ENCODE measurements at places on chromosomes 13 and 19.

DNA sequence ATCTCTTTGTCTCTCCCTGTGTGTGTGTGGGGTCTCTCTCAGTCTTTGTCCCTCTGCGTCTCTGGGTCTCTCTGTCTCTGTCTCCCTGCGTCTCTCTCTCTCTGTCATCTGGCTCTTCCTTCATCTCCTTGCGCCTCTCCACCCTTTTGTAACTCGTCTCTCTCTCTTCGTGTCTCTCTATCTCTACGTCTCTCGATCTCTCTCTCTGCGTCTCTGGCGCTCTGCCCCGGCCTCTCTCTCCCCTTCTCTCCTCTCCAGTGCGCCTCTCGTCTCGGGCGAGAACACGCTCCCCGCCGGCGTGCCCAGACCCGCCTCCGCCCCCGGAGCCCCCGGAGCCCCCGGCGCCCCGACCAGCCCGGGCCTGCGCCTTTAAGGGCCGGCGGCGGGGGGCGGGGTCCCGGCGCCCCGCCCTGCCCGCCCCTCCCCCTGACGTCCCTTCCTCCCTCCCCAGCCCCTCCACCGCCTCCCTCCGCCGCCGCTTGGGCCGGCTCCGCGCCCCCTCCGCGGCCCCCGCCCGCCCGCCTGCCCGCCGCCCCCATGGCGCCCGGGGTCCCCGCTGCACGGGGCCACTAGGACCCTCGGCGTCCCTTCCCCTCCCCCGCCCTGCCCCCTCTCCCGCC lies at the start of gene MARK4:
Gene MARK4, plus strand, starts transcription at position 440 of the 620 bp plus-strand sequence. CDS start 318 bp downstream, outside the sequence.
- peak; percentile 51 for ATAC-seq

GRCh38 chr19:35081201-35081600 lies 34.4 kb upstream of the FXYD3 start:
- ATAC-seq = no peak

DNA sequence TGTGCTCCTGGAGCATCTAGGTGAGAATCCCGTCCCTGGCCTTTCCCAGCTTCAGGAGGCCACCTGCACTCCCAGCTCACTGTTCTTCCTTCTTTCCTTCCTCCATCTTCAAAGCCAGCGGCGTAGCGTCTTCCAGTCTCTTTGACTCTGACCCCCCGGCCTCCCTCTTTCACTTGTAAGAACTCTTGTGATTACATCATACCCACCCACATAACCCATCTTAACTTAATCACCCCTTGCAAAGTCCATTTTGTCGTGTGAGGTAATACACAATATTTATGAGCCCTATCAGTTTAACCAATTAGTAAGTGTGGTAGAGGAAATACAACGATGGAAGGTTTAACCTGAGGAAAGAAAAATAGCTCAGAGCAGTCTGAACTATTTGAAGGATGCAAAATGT lies 4.6 kb upstream of the CDC16 start:
- ATAC-seq = no peak

- ATAC-seq = peak; percentile 13
These were observed 603 bp downstream of the TM9SF2 start for GRCh38 chr13:99501848-99502301.

- peak; percentile 62 for ATAC-seq
These were observed 174.5 kb downstream of the USP12 start for GRCh38 chr13:26996965-26997752.

DNA sequence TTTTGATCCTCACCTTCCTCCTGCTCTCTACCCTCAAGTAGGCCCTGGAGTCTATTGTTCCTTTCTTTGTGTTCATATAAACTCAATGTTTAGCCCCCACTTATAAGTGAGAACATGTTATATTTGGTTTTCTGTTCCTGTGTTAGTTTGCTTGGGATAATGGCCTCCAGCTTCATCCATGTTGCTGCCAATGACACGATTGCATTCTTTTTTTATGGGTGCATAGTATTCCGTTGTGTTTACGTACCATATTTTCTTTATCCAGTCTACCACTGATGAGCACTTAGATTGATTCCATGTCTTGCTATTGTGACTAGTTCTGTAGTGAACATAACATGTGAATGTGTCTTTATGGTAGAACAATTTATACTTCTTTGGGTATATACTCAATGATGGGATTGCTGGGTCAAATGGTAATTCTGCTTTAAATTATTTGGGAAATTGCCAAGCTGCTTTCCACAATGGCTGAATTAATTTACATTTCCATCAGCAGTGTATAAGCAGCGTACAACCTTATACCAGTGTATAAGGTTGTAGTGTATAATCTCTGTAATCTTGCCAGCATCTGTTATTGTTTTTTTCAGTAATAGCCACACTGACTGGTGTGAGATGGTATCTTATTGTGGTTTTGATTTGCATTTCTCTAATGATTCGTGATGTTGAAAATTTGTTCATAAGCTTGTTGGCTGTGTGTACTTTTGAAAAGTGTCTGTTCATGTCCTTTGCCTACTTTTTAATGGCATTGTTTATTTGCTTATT lies 288.9 kb downstream of the KCNRG start:
- no peak for ATAC-seq

DNA sequence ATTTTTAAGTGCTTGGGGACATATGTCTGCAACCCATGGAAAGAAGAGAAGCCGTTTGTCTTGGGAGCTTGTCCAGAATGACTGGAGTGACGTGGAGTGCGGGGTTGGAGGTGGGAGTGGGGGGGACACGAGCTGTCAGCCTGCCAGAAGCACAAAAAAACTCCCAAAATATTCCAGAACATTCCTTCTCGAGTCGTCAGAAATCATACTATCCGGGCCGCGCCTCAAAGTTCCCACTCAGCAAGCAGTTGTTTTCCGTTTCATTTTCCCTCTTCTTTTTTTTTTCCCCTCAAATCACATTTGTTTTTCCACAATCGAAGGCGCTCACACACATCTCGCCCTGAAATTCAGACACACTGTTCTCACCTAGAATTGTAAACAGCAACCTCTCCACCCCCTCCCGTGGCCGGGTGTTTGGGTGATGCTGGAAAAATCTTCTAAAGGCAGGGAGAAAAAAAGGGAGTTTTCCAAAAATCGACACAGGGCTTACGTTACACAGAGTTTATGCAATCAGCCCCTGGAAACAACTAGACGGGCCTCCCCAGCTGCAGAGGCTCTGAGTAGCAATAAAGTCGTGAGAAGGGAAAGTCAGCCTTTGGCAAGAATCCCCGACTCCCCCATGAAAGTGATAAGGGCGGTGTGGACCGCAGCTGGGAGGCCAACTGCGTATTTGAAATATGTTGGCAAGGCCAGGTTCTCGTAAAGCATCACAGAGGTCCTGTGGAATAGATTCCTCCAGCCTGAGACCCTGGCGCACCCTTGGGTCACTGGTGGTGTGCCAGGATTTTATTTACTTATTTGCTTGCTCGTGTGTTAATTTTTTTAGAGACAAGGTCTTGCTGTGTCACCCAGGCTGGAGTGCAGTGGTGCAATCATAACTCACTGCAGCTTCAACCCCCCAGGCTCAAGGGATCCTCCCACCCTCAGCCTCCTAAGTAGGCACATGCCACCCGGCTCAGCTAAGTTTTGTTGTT lies 31.2 kb upstream of the KLF2 start:
- ATAC-seq = no peak

GRCh38 chr13:18951412-18951811 lies 230.2 kb downstream of the TUBA3C start:
- ATAC-seq = no peak

- ATAC-seq = peak; percentile 19
These were observed 740 bp downstream of the ZNF555 start for GRCh38 chr19:2841855-2842574.

- ATAC-seq = no peak
These were observed 34.1 kb upstream of the WDFY2 start for GRCh38 chr13:51550151-51550550.

- no peak for ATAC-seq
These were observed 154.9 kb upstream of the UQCRFS1 start for GRCh38 chr19:29367791-29368222.

GRCh38 chr19:45117671-45118070 lies 24.7 kb downstream of the PPP1R37 start:
- peak; percentile 11 for ATAC-seq

- peak; percentile 22 for ATAC-seq
These were observed 19.0 kb downstream of the MEGF8 start for GRCh38 chr19:42344336-42344893.

- no peak for ATAC-seq
These were observed 426.6 kb downstream of the NDFIP2 start for GRCh38 chr13:79907527-79907926.

GRCh38 chr19:16325161-16325527 lies 518 bp downstream of the KLF2 start:
- peak; percentile 5 for ATAC-seq

- ATAC-seq = peak; percentile 76
These were observed 25.6 kb downstream of the NOSIP start for GRCh38 chr19:49554701-49555181.

DNA sequence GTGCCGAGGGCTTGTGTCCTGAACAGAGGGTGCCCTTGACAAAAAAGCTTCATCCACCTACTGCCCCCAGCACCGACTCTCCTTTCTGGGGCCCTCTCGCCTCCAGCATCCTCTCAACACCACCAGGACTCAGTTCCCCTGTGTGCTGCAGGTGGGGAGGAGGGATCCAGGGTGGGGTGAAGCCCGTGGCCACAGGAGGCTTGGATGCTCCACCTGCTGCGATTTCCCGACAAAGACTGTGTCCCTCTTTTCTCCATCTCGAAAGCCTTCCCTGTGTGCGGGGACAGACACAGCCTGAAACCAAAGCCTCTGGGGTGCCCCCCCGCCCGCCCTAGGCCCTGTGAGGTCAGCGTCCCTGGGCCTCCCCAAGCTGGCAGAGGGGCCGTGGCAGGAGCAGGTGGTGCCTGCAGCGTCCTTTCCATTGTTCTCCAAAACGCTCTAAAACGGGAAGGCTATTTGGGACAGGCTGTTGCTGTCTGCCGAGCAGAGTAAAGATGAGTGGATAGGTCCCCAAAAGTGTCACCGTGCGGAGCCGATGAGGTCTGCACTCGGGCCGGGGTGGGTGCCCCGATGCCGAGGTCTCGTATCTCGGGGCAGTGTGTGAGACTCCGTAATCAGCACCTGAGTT lies 185.7 kb downstream of the PTPRS start:
- no peak for ATAC-seq

- no peak for ATAC-seq
These were observed 15.0 kb downstream of the NUFIP1 start for GRCh38 chr13:44974056-44974793.

DNA sequence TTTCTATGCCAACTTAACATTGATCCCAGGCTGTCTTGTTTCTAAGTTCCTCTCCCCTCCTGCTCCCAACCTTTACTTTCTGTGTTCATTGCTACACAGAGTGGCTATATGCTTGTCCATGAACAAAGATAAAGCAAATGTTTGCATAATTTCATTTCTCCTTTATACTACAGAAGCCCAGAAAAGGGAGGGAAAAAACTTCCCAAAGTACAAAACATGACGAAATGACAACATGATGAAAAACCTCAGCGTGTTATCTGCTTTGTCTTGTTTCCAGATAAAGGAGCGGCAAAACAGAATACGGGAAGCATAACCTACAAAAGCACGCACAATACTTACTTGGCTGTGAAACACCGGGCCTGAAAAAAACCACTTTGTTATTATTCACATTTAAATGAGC lies 336.8 kb downstream of the DNAJC15 start:
- no peak for ATAC-seq

- ATAC-seq = no peak
These were observed 24.0 kb upstream of the TEX29 start for GRCh38 chr13:111296417-111296816.

GRCh38 chr13:33349986-33350826 lies 64.7 kb upstream of the STARD13 start:
- peak; percentile 57 for ATAC-seq

DNA sequence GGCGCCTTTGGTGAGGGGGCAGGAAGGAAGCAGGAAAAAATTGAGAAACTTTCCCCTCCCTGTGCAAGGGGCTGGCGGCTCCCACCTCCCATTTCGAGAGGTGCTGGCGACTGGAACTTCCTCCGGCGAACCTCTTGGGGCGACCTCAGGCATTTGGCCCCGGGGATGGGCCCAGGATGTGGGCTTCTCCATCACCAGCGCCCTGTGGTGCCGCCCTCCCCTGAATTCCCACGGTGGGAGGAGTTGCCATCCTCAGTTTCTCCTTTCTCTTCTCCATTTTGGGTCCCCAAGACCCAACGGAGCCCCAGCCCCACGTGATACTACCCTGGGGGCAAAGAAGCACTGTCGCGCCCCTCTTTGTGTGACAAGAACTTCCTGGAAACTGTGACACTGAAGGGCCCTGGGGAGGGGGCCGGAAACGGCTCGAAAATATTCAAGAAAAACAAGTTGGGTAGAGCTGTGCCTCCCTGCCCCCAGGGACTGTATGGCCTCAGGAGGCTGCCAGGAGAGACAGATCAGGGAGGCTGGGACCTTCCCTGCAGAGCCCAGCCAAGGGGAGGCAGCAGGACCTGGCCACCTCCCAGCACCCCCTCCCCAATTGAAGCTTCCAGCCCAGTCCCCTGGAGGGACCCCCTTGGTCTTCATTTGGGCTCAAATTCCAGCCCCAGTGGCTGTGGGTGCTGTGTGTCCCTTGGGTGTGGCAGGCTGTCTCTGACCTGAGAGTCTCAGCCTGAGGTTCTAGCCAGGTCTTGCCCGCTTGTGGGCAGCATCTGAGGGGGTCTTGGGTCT lies 16.2 kb upstream of the AP1M2 start:
- ATAC-seq = peak; percentile 57

DNA sequence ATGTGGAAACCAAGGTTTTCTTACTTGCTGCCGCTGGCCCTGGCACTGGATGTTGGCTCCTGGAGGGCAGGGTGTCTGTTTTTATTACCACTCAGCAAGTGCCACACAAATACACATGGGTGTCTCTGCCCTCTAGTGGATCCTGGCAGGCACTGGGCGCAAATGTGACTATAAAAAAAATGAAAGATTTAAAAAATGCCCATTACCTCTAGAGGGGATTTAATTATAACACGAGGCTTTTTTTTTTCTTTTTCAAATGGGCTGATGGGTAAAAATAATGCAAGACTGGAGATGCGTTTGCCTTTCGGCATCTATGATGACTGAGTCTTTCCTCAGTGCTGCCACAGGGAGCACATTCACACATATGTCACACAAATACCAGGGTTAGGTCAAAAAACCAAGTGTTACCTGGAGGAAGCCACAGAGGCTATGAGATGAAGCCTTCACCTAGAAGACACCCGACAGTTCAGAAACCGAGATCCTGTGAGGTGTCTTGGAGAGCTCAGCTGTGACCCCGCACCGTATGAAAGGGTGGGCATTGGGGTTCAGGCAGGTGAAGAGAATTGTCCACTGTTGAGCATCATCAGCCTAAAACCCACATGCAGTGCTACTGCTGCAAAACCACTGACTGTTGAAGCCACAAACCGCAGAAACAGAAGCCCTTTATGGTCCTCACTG lies 25.7 kb downstream of the CHAMP1 start:
- ATAC-seq = no peak

DNA sequence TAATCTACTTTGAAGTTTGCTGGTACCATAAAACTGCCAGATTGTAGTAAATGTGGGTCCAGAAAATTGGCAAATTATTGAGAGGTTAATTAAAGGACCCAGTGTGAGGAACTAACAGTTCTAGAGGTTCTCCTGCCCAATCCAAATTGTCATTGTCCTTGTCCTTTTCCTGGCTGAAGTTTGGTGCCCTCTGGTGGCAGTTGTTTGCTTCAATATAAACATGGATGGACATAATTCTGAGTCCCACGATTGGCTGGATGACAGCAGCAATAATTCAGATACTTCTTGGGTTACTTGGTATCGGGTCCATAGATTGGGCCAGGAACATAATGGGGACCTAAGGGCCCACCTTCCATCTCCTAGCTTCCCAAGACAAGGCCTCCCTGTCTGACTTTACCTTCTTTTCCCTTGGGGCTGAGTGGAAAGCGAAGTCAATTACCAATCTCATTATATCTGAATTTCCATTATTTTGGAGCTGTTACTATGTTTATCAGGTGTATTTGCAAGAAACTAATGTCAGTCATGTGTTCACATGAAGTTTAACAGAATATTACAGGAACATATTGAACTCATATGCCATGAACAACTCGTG lies 33.8 kb upstream of the GARRE1 start:
- peak; percentile 39 for ATAC-seq

- ATAC-seq = no peak
These were observed 1.8 kb upstream of the ATP11A start for GRCh38 chr13:112687836-112688559.

Data from esophagus mucosa (tissue), 1 donor.